ENCODE measurements at places on chromosomes 6 and 20.

DNA sequence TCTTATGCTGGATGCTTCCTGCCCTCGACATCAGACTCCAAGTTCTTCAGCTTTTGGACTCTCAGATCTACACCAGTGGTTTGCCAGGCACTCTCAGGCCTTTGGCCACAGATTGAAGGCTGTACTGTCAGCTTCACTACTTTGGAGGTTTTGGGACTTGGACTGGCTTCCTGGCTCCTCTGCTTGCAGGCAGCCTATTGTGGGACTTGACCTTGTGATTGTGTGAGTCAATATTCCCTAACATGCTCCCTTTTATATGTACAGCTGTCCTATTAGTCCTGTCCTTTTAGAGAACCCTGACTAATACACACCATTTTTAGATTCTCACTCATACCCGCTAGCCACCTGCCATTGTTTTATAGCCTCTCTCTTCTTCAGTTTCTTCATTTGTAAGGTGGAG, 382.1 kb upstream of the TSHZ2 start:
- no peak for DNase-seq

GRCh38 chr6:21987501-21987957, 309.3 kb downstream of the PRL start:
- no peak for DNase-seq

DNA sequence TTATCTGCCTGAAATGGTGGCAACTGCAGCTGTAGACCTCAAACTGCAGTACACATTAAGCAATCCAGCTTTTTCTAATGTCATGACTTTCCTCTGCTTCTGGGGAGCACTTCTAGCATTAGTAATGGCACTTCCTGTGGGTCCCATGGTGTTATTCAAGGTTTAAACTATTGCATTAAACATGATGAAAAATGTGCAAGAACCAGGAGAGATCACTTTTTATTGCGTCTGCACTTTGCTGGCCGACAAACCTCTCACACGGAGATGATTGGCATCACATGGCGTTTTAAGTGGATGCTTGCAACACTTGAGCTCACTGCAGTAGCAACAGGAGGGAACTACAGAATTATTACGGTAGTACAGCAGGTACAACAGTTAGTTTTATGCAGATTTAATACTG, 148.4 kb downstream of the HIVEP2 start:
- DNase-seq: no peak

DNA sequence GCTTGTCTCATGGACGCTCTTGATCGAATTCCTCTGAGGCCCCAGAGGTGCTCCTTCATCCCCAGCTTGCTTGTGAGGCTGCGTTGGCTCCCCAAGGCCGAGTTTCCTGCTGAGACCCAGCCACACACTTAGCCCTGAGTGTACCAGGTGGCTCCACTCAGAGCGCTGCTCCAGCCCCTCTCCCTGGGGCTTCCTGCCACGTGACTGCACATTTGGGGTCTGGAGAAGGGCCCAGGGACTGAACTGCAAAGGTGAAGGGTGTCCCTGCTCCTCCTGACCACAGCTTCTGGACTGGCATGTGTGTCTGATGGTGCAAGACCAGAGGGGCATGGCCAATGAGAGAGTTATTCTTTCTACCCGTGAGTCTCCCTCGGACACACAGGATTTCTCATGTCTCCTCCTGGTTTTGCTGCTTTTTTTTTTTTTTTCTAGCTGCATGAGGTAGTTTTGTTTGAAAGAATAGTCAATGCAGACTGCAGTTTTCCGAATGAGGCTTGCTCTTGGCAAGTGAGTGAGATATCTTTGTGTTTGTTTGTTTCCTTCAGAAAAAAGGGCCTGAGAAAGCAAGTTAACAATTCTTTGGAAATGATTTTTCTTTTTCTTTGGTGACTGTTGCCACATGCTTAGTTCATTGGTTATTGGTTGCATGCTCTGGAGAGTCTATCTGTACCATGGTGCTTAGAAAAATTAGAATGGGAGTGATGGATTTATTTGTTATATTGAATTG, 3.1 kb upstream of the ZNF831 start:
- DNase-seq: no peak

DNA sequence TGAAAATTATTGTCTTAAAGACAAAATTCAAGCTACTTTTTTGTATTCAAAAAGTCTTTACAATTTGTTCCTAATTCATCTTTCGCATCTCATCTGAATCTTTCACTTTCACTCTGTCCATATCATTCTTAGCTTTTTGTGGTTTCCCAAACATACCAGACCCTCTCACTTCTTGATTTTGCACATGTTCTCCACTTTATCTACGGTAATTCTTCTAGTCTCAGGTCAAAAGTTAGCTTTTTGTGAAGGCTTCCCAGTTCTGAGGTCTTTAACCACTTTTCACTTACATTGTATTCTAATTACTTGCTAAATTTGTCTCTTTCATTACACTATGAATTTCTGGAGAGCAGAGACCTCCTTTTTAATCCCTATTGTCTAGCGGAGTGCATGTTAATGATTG, 34.6 kb upstream of the EPHA7 start:
- no peak for DNase-seq

- DNase-seq: no peak
These were observed 473.8 kb upstream of the PTCHD4 start for GRCh38 chr6:48584846-48585245.

- no peak for DNase-seq
These were observed 245.4 kb upstream of the FLRT3 start for GRCh38 chr20:14582855-14583254.

GRCh38 chr20:62989201-62989601, 17.6 kb downstream of the BHLHE23 start:
- DNase-seq: no peak
